ENCODE measurements at places on chromosomes 11 and 22.

DNA sequence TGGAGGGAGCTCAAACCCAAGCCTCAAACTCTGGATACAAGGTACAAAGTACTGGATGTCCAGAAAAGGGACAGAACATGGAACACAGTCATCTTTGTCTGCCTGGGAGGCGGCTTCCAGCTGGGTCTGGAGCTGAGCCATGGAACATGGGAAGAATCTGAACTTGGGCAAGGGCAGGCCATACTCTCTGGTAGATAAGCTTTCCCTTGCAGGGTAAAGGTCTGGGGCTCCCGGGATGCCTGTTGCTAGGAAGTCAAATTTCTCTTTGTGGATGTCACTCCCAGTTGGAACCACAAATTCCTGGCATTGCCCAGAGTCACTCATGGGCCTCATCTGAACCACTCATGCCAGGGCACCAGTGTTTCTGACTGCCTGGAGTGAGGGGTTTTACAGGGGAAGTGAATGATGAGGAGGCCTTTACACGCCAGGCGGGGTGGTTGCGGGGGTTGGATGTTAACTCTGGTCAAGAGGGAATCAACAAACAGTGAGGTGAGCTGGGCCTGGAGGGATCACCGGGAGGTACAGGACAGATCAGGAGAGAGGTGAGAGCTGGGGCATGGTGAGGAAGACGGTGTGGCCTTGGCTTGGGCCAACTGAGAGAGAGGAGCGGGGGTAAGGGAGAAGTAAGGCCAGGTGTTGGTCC, 5.7 kb downstream of the FTH1 start:
- DNase-seq = no peak

- DNase-seq = no peak
These were observed 70.6 kb upstream of the SPON1 start for GRCh38 chr11:13891911-13892310.

- no peak for DNase-seq
These were observed 132.2 kb upstream of the PLET1 start for GRCh38 chr11:112392904-112393303.

GRCh38 chr11:115751243-115752015, 247.2 kb upstream of the CADM1 start:
- no peak for DNase-seq

DNA sequence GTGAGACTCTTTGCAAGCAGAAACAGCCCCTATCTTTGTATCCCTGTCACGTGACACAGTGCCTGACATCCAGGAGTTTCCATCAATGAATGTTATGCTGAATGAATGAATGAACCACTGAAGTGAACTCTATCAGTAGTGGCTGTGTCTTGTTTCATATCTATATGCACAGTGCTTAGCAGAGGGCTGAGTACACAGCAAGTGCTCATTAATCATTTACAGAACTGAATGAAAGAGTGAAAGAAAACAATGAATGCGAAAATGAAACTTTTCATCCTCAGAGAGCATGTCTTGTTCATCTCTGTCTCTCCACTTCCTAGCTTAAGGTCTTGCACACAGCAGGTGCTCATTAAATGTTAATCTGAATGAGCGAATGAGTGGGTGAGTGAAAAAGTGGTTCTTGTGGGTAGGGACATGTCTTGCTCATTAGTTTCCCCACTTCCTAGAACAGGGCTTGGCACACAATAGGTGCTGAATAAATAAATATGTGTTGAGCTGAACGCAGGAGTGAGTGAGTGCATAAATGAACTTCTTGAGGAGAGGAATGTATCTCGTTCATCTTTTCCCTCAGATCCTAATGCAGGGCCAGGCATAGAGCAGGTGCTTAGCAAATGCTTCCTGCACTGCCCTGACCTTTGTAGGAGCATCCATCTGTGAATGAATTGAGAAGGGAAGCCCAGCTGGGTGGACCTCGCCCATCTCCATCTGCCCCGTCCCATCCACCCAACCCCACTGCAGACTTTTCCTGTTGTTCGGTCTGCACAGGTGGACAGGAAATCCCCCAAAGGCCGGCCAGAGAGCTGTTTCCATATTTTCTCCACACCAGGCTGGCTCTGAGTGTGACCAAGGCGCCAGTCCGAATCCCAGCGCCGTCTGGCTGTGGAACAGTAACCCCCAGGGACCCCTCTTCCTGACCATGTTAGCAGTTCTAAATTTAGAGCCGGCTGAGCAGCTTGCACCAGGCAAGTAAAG, 113.4 kb upstream of the CRYBB3 start:
- DNase-seq = no peak

- no peak for DNase-seq
These were observed 33.9 kb downstream of the PRDM11 start for GRCh38 chr11:45180179-45180847.

DNA sequence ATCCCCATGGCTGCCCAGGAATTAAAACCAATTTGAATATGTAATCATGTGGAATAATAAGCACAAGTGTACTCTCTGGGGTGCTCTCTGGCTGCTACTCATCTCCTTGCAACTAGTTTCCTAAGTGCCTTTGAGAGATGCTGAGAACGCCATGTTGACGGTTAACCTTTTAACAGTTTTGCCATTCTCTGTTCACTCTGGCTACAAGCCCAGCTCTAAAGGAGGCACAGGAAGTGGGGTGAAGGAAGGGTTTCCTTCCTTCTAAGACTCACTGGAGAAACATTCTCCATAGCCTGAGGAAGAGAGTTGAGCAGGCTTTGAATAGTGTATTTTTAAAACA, 122.0 kb upstream of the ZC3H12C start:
- no peak for DNase-seq
